Nucleus accumbens (tissue), 56 donors: ENCODE measurements at places on chromosomes 12 and 14.

GRCh38 chr14:71497645-71498086 lies 434.6 kb upstream of the RGS6 start:
- DNase-seq: no peak

GRCh38 chr12:64946132-64946829 lies 121.8 kb downstream of the TBC1D30 start:
- peak; percentile 85 for DNase-seq

- no peak for DNase-seq
Measured at GRCh38 chr12:65891987-65892481, 67.8 kb downstream of the HMGA2 start.

DNA sequence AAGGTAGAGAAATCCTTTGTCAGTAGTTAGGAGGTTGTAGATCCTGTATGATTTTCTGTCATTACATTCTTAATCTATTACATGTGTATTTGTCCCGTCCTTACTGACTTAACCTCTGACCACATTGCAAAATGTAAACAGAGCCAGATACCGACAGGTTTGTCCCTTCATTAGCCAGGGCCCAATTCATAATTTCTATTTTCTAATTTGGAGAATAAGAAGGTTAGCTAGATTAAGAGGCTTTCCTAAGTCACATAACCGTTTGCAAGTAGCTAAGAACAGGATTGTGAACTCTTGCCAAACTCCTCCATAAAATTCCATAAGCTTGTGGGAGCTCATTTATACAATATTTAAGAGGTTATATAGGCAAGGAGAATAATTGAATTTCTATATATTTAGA lies 352.6 kb downstream of the RAD51B start:
- no peak for DNase-seq

DNA sequence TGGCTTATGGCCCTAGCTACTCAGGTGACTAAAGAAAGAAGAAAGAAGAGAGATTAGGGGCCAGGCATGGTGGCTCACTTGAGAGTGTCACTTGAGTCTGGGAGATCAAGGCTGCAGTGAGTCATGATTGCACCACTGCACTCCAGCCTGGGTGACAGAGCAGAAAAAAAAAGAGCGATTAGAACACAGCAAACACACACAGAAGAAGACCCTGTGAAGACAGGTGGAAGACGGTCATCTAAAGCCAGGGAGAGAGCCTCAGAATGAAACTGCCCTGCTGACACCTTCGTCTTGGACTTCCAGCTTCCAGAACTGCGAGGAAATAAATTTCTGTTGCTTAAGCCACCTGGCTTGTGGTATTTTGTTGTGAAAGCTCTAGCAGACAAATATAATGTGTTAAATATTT lies 17.5 kb upstream of the PPP1CC start:
- DNase-seq: no peak

- DNase-seq: no peak
Measured at GRCh38 chr14:58607952-58608317, 29.8 kb upstream of the DACT1 start.

DNA sequence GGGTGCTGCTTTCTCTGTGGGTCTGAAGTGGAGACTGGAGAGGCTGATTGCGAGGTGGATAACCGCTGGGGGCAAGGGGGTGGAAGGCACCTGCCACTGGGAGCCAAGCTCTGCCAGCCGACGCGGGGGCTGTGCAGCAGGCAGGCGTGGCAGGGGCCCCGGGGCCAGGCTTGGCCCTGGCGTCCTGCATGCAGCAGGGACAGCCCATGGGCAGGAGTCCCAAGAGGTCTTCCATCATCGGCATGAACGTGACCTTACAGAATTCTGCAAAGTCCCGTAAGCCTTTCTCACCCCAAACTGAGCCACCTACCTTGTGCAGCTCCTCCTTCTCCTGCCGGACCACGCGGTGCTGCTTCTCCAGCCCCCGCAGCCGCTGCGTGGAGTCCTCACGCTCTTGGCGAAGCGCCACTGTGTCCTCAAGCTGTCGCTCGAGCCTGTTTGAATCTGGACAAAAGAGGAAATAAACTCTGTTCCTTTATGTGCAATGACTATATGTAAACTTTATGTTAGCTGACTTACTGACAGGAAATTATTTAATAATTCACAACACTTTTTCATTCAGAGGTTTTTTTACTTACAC lies 51.3 kb downstream of the AMN start:
- DNase-seq: no peak

DNA sequence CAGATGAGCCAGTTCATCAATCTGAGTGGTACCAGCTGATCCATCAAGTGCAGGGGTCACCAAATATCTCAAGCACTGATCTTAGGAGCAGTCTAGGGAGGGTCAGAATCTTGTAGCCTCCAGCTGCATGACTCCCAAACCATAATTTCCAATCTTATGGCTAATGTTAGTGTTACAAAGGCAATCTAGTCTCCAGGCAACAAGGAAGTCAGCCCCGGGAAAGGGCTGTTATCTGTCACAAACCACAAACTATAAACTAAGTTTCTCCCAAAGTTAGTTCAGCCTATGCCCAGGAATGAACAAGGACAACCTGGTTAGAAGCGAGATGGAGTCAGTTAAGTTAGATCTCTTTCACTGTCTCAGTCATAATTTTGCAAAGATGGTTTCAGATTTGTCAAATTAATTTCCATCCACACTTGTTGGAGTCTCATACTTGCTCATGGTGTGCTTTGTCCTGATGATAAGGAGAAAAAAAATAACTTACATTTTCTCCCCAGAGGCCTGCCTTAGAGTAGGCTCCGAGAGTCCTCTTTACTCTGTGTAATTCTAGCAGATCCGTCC lies 3.9 kb upstream of the ABHD4 start:
- no peak for DNase-seq

- DNase-seq: no peak
Measured at GRCh38 chr12:87439990-87440827, 589.0 kb downstream of the C12orf50 start.

DNA sequence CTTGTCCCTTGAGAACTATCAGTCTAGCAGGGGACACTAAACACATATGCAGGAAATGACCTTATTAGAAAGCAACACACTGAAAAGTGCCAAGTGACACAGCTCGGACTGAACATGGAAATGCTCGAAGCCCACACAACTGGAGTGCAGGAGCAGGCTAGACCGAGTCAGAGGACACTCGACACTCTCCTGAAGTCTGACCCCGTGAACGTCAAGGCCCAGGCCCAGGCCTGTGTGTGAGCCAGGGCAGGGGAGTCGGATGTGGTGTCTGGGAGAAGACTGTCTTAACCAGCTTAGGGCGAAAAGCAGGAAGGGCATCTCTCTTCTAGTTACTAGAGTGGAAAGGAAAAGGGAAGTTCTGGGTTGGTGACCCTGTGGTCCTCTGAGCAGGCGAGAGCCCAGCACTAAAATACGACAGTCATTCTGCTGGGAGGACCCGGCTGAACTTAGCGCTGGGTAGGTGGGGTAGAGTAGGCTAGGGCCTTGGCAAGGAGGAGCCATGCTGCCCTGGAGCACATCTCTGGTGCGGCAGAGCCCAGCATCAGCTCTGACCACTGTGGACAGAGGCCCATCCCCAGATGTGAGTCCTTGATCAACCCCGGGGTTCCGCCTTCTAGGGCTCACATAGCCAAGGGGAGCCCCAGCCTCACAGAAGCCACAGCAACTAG lies 93.0 kb downstream of the NTF3 start:
- DNase-seq: no peak

- DNase-seq: no peak
Measured at GRCh38 chr12:113082486-113083148, 26.1 kb downstream of the DTX1 start.

DNA sequence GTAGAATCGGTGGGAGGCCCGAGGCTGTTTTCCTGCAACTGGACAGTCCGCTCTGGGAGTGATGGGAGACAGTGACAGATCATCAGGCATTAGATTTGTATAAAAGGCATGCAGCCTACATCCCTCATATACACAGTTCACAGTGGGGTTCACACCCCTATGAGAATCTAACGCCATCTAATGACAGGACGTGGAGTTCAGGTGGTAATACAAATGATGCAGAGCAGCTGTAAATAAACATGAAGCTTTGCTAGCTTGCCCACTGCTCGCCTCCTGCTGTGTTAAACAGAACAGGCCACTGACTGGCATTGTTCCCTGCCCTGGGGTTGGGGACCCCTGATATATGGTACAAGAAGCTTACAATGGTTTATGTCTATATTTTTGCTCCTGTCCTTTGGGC lies 179.0 kb downstream of the LRFN5 start:
- DNase-seq: no peak

DNA sequence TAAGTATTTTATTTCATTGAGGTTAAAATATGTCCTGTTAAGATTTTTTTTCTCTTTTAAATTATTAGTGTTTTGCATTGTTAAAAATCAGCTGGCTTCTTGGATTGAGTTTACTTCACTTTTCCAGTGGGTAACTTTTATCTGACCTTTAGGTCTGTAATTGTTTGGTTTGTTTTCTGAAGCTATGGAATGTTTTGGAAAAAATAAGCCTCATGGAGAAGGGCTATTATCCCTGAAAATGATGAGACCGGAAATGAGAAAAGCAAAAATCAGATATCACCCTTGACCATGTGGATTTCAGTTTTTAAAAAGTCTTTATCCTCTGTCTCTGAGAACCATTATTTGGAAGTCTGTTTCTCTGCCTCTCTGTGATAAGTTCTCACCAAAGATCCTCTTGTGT lies 180.9 kb downstream of the RAD51B start:
- no peak for DNase-seq

- DNase-seq: no peak
Measured at GRCh38 chr12:106760184-106760531, 14.3 kb upstream of the RIC8B start.

DNA sequence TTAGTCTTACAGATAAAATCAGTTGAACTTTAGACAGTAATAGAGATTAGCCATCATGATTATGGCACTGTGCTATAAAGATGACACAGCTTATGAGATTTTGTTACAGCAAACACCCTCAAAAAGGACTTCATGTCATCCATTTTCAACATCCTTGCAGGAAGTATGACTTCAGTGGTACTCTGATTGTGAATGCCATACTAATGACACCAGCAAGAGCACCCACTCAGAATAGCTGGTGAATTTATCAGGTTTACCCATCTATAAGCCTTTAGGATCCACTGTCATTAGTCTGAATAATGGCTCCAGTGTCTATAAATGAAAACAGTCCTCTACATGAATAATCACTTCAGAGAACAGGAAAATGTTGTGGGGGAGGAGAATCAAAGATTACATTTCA lies 615.2 kb downstream of the RPS29 start:
- no peak for DNase-seq

DNA sequence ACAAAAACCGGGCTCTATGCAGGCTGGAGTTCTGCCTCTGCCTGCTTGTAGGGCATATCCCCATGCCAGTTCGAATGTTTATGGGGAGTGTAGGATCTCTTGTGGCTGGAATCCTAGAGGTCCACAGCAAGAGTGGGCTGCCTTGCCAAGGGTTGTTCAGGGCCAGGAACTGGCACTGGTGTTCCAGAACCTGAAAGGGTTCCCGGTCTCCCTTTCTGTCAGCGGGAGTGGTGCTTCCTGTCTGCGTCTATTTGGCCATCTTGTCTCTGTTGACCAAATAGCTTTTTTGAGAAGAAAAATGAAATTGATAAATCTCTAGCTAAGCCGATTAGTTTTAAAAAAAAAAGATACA lies 17.8 kb downstream of the OLR1 start:
- DNase-seq: no peak

DNA sequence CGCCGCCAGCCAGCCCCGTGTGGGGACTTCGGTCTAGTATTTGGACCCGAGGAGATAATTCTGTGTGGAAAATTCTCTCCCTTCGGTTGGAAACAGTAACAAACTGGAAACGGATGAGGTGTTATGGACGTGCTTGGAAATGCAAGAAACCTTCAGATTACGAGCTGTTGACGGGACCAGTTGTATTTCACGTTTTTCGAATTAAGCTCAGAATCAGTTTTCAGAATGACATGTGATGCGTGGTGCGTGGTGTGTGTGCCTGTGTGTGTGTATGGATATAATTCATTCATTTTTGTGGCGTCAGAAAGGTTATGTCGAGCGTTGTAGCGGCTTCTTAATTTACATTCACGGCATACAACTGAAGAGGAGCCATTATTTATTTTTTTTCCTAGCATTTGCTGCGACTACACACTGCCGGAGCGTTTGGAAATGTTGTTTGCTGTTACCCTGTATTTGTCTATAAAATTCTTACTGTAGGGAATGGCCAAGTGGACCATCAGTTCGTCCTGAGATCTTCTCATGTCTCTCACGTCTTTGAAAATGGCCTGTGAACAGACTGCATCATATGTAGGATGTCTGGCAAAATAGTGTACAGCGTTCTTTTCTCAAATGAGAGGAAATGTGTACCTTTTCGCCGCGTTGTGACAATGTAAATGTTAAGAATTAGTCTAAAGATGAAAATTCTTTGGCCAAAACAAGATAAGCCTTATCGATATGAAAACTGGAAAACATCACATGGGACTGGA lies 1.3 kb downstream of the TRAF3 start:
- no peak for DNase-seq

GRCh38 chr12:92604786-92605185 lies 98.0 kb upstream of the PLEKHG7 start:
- DNase-seq: no peak

DNA sequence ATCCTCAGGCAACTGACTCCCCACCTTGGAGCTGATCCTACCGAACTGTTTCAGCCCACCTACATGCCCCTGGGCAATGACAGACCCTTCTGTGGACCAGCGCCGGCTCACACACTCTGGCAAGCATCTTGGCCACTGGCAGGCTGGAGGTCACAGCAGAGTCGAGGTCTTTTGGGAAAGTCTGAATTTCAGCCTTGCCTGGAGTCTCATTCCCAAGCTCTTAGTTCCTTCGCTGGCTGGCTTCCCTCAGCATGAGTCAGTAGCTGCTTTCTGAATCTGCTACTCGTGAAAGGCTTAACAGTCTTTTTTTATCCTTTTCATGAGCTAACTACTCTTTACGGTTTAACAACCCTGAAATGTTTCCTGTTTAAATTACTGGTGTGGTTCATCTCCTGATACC lies 44.5 kb downstream of the ASCL4 start:
- DNase-seq: peak; percentile 20

DNA sequence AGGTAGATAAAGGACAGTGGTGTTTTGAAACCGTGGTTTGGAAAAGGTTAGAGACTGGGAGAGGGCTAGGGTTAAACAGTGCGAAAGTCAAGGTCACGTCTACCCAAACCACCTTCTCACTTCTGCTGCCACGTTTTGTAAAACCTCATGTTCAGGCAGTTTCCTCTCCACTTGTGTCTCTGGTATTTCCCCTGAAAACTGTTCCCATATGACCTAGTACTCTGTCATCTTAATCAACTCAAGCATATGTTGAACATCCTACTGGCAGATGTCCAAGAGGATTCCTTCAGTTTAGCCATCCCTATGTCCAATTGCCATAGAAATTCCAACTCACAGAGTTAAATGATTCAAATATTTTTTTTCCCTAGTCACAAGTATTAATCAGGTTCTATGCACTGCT lies 17.4 kb downstream of the CLEC4C start:
- no peak for DNase-seq

- peak; percentile 8 for DNase-seq
Measured at GRCh38 chr12:45725631-45726602, 3.6 kb upstream of the ARID2 start.

- no peak for DNase-seq
Measured at GRCh38 chr12:76346236-76346635, 2.0 kb downstream of the BBS10 start.

DNA sequence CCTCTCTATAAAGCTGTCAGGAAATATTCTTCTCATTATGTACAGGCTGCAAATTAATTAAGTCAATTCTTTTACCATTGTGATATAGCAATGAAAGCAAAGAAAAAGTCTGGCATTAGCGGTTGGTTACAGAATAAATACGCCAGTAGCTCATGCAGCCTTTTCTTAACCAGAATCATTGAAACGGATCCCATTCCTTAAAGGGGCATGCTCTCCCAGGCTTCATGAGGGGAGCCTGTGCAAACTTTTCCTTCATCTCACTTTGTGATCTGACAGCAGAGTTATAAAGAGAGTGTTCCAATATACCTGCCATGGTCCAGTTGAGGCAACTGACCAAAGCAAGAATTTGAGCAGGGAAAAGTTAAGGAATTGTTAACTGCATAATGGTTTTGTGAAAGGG lies 337.7 kb downstream of the EMP1 start:
- DNase-seq: no peak
